Mesenchymal stem cell (in vitro differentiated cells and primary cell): ENCODE measurements at places on chromosomes 16 and 17.

DNA sequence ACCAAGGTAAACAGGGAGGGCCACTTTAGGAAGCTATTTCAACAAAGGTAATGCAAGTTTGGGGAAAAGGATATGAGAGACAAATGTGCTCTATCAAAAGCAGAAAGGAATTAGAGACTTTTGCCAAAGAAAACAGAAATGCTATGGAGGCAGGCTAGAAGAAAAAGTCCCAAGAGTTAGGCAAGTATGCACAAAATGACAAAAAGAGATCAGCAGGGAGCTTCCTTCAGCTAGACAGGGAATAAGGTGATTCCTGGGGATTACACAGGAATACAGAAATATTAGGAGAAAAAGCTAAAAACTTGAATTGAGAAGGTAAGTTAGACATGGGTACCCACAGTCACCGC is 2.4 kb downstream of the FXR2 start:
- no peak for DNase-seq

DNA sequence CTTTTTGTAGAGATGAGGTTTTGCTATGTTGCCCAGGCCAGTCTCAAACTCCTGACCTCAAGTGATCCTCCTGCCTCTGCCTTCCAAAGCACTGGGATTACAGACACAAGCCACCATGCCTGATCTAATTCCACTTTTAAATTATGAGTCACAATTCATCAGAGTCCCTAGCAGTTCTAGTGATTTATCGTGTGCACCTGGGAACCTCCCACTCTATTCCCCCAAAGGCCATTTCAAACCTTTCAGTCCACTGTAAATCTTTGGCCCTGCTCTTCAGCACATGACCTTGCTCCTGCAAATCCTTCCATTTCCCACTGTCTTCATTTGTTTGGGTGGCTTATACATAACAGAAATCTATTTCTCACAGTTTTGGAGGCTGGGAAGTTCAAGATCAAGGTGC is 73.0 kb downstream of the HS3ST2 start:
- no peak for DNase-seq

DNA sequence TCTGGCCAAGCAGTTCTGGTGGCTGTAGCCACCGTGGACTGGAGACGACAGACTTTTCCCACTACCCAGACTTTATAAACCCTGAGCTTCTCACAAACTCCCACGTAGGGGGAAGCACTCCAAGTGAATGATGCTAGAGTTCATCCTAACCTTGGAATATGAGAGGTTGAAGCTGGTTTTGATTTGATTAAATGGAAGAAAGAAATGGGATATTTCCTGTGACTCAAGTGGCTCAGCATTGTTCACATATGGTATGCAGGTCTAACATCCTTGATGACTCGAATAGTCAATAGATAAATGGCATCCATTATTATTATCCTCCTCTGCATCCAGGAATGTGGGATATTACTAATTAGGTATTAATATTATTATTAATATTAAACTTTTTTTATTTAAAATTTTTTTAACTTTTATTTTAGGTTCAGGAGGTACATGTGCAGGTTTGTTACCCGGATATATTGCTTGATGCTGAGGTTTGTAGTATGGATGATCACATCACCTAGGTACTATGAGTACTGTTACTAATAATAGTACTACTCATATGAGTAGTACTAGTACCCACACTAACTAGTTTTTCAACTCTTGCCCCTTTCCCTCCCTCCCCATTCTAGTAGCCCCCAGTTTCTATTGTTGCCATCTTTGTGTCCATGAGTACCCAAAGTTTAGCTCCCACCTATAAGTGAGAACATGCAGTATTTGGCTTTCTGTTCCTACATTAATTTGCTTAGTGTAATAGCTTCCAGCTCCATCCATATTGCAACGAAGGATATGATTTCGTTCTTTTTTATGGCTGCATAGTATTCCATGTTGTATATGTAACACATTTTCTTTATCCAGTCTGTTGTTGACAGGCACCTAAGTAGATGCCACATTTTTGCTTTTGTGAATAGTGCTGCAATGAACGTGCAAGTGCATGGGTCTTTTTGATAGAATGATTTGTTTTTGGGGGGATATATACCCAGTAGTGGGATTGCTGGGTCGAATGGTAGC is 22.9 kb downstream of the PIK3R6 start:
- no peak for DNase-seq

GRCh38 chr16:56771558-56772279 is 41.8 kb downstream of the NUP93 start:
- peak; percentile 37 for DNase-seq

DNA sequence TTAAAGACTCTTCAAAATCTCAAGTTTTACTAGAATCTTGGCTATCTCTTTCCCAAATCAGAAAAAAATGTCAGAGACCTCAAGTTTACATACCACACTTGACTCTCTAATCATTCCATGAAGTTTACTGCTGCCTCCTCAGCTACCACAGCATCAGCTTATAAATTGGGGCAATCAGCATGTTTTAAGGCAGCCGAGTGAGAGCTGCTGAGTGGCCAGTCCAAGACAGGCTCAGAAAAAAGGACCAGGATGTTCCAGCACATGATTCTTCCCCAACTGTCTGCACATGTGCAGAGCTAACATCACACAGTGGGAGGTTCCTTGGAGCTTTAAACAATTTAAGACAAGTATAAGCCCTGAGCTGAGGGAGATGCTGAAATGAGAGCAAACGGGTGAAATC is 140.6 kb upstream of the NUDT7 start:
- peak; percentile 72 for DNase-seq

GRCh38 chr17:28039251-28039650 is 3.2 kb upstream of the NLK start:
- no peak for DNase-seq

DNA sequence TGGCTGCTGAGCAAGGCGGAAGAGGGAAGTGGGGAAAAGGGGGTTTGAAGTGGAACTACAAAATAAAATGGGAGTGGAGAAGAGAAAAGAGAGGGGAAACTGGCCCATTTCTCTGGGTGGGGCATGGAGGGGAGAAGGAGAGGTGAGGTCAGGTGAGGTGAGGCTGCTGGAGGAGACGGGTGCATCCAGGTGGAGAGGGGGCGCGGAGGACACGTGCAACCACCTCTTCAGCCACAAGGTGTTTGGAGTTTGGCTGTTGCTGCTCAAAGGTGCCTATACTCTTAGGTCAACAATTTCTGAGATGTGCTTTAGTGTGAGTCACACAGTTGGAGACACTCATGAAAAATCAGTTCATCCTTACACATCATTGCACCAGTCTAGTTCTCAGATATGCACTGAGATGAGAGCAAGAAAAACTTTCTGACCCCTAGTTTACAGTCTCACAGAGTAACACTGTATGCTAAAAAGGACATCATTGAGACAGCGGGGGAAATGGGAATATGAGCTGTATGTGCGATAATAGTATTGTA is 4.8 kb downstream of the SLC6A4 start:
- DNase-seq, result no peak

DNA sequence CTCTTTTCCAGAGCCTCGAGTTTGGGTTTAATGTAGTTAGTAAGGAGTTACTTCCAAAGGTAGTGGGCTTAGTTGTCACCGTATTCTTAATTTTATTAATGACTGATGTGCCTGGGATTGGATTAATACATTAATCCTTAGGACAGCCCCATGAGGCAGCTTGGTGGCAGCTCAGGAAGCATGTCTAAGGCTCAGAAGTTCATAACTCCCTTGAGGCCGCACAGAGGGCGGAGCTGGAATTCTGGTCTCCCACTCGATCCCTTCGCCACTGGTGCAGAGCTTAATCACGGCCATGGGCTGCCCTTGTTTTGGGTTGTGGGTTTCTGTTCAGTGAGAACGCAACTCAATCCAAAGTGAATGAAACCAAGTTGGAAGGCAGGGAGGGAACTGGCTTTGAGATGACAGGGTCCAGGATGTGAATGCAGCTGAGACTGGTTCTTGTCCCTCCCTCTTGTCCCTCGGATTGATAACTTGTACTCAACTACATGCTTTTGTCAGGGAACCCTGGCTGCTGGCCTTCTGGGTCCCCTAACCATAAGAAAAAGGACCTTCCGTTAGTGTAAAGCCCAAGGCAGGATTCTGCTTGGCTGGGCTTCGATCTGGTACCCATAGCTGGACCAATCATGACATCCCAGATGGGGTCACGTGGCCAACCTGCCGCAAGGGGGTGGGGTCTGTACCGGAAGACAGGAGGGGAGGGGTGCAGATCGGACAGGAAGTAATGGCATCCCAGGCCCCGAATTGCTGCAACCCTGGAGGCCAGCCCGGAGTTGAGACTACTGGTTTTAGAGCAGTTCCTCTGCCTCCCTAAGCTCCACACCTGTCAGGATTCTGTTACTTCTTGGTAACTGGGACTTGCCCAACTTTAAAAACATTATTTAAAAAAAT is 45.4 kb downstream of the SNX20 start:
- no peak for DNase-seq

GRCh38 chr16:85878875-85879274 is 20.1 kb upstream of the IRF8 start:
- DNase-seq, result peak; percentile 66

- DNase-seq, result no peak
Measured at GRCh38 chr17:32772453-32773025, 104.4 kb downstream of the MYO1D start.
